ENCODE measurements at places on chromosomes 4 and X.

DNA sequence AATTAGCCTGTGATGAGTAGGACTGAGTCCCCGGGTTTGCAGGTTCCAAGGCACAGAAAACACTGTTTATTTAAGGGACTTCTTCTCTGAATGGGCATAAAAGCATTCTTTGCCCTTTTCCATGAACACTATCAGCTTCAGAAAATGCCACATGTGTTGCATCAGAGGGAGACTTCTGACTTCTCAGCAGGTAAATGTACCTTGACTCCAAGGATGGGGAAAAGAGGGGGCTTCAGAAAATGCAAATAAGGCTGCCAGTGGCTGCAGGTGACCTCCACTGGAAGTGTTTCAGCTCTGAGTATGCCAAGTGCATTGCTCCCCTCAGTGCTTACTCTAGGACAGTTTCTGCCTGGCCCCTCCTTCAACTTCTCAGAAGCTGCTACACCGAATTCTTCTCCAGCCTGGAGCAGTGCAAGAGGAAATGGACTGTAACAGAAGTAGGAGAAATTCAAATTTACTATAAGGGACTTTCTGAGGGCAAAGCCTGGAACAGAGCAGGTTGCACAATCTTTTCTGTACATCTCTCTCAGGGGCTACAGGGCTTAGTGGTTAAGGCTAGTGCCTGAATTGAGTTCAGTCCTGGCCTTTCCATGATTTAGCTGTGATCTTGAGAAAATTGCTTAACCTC, 233.2 kb downstream of the PTTG2 start:
- DNase-seq, result no peak

GRCh38 chrX:37472836-37473235, 98.6 kb upstream of the LANCL3 start:
- no peak for DNase-seq

GRCh38 chr4:11566444-11567022, 137.8 kb upstream of the HS3ST1 start:
- DNase-seq, result no peak

DNA sequence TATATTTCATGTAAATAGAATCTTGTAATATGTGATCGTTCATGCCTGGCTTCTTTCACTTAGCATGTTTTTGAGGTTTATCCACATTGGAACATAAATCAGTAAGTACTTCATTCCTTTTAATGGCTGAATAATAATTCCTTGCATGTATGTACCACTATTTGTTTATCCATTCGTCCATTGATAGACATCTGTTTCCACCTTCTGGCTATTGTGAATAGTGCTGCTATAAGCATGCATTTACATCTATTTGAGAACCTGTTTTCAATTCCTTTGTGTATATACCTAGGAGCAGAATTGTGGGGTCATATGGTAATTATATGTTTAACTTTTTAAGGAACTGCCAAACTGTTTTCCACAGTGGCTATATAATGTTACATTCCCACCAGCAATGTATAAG, 356.7 kb upstream of the DIPK2B start:
- no peak for DNase-seq
